ENCODE measurements at places on chromosomes 3 and 15.

DNA sequence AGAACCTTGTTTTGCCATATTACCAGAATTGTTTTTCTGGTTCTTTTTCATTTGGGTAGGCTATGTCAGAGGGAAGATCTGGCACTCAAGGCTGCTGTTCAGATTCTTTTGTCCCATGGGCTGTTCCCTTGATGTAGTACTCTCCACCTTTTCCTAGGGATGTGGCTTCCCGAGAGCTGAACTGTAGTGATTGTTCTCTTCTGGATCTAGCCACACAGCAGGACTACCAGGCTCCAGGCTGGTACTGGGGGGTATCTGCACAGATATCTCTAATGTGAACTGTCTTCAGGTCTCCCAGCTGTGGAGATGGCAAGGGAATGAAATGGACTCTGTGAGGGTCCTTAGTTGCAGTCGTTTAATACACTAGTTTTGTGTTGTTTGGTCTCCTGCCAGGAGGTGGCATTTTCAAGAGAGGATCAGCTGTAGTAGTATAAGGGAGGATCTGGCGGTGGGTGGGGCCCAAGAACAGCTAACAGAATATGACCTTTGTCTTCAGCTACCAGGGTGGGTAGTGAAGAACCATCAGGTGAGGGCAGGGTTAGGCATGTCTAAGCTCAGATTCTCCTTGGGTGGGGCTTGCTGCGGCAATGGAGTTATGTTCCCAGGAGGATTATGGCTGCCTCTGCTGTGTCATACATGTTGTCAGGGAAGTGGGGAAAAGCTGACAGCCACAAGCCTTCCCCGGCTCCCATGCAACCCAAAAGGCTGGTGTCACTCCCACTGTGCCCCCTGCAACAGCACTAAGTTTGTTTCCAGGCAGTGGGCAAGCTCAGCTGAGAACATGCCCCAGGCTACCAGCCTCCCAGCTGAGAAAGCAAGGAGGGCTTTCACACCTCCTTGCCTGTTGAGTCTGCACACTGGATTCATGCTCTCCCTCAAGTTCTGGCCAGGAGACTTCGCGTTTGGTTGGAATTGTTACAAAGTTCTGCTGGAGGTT lies 252.5 kb downstream of the ISL2 start:
- DNase-seq = no peak

- no peak for DNase-seq
These were observed 22.5 kb downstream of the RIOX2 start for GRCh38 chr3:97949743-97950142.

- DNase-seq = no peak
These were observed 65.7 kb upstream of the FRMD4B start for GRCh38 chr3:69451594-69451993.

- no peak for DNase-seq
These were observed 693.2 kb downstream of the ROBO1 start for GRCh38 chr3:79074558-79074957.

GRCh38 chr15:95459273-95459672 lies 871.2 kb upstream of the NR2F2 start:
- DNase-seq = peak; percentile 8

DNA sequence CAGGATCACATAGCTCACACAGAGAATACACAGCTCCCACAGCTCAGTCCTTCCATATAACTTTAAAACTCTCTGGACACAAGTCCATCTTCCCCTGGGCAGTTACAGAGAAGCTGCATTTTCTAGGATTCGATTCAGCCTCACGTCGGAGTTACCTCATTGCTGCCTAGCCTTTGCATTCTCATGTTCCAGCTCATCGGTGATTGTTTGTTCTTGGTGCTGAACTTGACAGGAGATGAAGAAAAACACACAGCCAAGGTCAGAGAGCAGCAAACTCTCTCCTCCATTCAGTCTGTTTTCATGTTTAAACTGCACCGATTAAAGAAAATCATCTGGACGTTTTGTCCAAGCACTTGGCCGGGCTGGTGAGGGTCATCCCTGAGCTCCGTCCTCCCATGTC lies 375.5 kb upstream of the CFAP20DC start:
- peak; percentile 66 for DNase-seq

DNA sequence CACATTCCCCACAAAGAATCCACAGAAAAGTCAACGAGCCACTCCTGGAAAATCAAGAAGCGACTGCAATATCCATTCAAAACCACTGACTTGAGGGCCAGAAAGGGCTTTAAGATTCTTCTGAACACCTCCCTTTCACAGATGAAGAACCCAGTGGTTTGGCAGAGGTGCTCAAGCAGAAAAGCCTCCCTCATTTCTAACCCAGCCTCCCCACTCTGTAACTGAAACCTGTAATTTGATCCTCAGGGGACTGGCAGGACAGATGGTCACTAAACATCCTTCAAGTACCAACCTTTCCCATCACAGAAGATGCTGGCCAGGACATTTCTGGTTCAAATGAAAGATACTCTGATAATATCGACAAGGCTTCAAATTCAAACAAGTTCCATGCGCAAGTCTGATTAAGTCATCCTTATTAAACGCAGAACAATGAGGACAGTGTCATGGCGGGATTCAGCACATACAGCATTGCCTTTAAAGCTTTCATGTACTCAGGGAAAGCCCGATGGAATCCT lies 5.5 kb downstream of the SEMA5B start:
- DNase-seq = no peak

DNA sequence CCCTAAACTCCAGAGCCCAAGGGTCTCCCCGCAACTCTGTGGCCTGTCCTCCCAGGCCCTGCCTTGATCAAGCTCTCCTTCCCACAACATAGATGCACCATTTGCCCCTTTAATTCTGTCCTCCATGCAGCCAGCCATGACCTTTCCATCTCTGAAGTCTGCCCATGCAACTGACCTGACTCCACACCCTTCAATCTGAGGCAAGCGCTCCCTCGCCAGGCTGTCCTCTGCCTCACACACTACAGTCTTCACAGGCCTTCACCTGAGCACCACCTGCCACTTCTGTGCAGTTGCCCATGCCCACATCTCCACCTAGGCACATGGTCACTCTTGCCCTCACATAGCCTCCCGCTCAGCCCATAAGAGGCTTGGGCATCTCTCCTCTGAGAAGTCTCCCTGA lies 244.0 kb downstream of the OCA2 start:
- no peak for DNase-seq

GRCh38 chr3:149959443-149959842 lies 11.3 kb downstream of the PFN2 start:
- peak; percentile 33 for DNase-seq

DNA sequence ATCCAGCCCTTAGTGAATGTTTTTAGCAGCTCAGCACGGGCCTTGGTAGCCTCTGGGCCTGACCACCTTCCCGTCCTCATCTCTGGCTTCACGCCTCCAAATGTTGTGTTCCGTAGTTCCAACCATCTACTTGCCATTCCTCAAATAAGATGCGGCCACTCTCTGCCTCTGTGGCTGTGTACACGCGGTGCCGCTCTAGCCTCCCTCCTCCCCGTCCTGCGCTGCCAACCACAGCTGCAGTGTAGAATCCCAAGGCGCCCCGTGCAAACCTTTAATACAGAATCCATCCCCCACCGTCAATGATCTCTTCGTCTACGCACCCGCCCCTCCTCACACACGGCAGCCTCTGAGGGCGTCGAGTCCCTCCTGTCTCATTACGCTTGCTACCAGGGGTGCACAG lies 77.2 kb downstream of the VGLL4 start:
- no peak for DNase-seq

GRCh38 chr3:132867956-132868355 lies 145.7 kb upstream of the NPHP3 start:
- peak; percentile 2 for DNase-seq

DNA sequence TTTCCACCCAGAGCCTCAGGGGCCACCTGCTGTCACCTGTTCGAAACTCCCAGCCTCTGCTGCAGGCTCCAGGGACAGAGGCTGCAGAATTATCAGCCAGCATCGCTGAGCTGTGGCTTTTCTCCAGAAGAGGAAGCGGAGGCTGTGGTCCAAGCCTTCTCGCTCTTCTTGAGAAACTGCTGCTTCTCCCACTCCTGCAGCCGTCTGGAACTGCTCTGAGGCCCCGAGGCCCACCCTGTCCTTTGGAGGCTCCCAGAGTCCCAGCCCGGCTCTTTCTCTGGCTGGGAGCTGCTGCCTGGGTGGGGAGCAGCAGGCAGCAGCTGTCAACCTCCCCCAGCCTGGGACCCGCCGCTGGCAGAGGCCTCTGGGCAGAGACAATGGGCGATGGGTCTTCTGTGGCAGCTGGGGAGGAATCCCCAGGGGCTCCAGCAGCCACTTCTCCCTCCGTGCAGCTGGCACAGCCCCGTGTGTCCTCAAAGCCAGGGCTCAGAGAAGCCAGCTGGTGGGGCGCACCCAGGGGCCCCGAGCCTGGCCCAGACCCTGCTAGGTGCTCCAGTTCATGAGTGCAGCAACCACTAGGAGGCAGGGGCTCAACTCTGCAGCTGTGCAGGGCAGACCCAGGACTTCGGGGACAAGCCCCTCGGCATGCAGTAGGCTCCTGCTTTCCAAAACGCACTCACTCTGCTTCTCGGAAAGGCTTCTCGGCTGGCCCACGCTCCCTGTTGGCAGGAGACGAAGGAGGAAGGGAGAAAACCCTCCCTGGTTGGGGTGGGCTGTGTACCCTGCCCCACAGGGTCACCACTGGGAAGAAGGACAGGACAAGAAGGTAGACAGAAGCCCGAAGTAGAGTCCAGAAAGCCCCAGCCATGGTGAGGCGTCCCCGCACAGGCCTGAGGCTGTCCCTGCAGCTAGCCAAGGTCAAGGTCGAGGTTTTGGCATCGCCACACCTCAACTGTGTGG lies 49.9 kb upstream of the FURIN start:
- DNase-seq = no peak

DNA sequence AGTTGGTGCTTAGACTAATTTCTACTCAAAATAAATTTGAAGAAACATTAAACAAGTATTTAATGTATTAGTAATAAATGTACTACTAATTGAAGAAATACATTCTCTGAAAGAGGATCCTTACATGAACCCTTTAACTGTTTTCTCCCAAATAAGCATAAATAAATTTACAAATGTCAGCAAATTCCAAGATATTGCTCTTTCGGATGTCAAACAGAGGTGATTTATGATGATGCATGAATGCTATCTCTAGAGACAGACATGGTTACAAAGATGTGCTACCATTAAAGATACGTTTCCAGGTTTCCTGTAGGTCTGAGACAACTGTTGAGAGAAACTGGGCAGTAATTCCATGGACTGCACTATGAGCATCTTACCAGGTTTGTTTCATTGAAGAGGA lies 629 bp downstream of the GABRR3 start:
- DNase-seq = no peak

DNA sequence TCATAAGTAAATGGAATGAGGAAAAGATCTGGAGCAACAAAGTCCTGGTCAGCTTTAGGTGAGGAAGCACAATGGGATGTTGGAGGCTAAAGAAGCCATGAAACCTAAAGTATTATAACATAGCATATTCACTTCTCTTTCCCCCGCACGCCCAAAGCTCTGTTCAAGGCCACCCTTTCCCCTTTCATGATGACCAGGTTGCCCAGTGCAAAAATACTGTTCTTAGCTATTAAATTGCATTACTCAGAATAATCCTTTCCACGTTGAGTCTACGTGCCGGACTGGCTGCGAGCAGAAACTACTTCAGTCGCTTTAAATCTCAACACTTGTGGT lies 589 bp upstream of the MAPKBP1 start:
- DNase-seq = no peak

GRCh38 chr3:129061888-129062834 lies 1.6 kb downstream of the GP9 start:
- no peak for DNase-seq

GRCh38 chr3:8839607-8840325 lies 70.4 kb upstream of the OXTR start:
- no peak for DNase-seq

- no peak for DNase-seq
These were observed 213.0 kb downstream of the MEIS2 start for GRCh38 chr15:36887214-36887961.

DNA sequence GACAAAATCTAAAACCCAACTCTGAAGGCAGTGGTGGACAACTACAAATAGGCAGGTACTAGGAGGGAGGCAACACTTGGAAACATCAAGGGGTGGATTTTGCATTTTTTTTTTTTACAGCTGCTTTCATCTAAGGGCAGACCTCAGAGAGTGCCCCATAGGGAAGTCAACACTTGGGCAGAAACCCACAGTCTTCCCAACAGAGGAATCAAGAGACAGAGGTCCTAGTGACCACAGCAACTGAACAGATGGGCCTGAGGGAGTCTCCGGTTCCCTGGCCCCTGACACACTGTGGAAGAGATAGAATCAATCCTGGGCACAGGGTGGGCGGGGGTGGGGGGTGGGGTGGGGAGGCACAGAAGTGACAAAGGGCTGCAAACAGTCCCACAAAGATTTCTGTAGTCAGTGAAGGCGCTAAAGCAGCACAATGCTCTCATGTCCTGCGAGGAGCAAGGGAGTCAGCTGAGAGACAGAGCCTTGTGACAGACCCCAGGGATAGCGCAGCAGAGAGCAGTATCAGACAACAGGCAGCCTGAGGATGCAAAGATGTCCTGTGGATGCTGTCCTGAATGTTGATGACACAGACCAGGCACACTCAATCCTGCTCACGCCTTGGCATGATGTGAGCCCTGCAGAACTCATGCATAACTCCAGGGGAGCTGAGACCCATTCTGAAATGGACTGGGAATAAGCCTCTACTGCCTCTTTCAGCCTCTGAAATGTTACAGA lies 6.9 kb upstream of the RFTN1 start:
- no peak for DNase-seq

- DNase-seq = no peak
These were observed 23.0 kb downstream of the BUB1B start for GRCh38 chr15:40183636-40184463.

DNA sequence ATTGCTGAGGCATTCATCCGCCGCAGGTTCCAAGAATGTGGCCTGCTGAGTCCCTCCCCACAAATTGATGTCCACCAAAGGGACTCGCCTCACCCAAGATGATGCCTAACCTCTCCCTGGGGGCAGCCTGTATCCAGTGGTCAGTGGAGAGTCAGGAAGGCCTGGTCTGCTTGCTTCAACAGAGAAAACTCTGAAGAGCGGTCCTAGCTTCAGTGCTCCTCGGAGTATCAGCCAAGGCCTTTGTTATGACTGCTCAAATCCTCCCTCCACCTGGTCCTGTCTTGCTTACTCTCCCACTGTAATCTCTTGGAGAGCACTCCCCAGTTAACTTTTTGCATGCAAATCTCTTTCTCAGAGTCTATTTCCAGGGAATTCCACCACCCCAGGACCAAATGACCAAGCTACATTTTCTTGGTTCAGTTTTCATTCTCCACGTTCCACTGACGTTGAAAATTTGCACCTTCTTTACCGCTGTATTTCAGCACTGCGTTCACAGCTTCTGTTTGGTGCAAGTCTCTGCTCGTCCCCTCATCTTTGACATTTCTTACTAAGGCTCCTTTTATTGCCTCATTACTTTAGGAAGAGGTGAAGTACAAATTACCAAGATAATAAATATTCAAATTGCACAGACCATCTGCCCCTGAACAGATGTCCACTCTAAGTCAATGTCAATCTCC lies 22.3 kb downstream of the CMTM7 start:
- no peak for DNase-seq

DNA sequence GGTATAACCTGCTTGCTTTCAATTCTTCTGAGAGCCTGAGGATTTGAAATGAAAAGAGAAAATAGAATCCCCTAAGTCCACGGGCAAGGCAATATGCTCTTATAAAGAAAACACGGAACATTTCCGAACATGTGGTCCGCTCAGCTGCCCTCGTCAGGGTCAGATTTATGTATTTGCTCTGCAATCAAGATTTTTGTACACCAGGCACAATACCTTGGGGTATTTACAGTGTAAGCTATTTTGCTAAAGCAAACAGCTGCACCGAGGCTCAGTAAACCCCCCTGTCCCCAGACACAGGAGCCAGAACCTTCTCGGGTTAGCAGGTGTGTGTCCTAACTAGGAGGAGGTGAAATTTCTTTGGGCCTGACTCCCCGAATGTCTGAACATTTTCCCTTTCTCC lies 155.8 kb upstream of the LRIG1 start:
- DNase-seq = no peak

GRCh38 chr15:59867086-59867855 lies 136.8 kb upstream of the FOXB1 start:
- DNase-seq = no peak
